AG04450 (cell line): ENCODE measurements at places on chromosomes 2 and 18. TPM values are rescaled to one million over a fixed set of nuclear protein-coding genes. Genes with fewer than 3 reads are reported as not detected.

- DNase-seq = no peak
These were observed 51.0 kb downstream of the PKDCC start for GRCh38 chr2:42098571-42099437.

DNA sequence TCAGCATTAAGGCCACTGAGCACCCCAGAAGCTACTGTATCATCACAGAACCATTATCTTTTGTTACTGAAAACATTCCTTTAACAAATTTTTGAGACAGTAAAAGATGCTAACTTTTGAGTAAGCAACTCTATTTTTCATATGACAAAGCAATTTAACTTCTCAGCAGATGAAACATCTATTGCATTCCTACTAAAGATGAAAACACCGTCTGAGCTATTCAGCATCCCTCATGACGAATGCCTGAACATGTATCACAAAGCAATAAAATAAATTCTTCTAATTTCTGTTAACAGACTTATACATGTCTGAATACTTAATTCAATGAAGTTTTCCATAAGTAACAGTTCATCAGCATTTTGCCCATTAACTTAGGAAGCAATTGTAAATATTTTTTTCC, 23.9 kb downstream of the CHN1 start:
- DNase-seq = no peak

GRCh38 chr2:206739271-206739670, 21.1 kb upstream of the DYTN start:
- no peak for DNase-seq

- DNase-seq = no peak
These were observed 107.7 kb downstream of the ICA1L start for GRCh38 chr2:202763916-202764315.

GRCh38 chr18:23405636-23406035, 47.5 kb upstream of the RIOK3 start:
- no peak for DNase-seq

DNA sequence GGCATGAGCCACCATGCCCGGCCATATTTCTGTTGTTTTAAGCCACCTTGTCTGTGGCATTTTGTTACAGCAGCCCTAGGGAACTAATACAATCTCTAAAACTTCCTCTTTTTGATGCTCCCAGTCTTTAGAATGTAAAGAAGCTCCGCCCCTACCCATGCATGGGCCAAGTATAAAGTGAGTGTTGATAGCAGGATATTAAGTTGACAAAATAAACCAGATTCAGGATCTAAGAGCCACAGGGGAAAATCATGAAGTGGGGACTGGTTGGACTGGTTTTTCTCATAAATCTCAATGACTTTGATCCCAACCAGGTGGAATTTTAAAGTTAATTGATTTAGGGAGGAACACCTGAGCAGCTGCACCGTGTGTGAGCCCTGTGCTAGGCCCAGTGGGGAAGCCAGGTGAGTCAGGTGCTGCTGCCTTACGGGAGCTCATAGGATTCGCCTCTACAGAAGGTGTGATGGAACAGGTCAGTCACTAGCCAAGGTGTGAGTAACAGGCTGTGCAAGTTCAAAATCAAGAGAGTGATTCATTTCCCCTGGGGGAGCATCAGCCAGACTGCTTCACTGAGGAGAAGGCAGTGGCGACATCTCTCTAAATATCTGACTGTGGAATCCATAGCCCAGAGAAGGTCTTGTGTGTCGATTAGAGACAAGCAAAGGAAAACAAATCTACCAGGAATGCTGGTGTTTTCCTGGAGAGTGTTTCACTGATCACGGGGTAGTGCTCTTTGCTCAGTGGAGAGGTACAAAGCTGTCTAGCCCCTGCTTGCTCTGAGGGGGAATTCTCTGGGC, 63.0 kb upstream of the MSH2 start:
- DNase-seq = no peak

GRCh38 chr18:6807515-6808257, 78.2 kb downstream of the ARHGAP28 start:
- DNase-seq = no peak

DNA sequence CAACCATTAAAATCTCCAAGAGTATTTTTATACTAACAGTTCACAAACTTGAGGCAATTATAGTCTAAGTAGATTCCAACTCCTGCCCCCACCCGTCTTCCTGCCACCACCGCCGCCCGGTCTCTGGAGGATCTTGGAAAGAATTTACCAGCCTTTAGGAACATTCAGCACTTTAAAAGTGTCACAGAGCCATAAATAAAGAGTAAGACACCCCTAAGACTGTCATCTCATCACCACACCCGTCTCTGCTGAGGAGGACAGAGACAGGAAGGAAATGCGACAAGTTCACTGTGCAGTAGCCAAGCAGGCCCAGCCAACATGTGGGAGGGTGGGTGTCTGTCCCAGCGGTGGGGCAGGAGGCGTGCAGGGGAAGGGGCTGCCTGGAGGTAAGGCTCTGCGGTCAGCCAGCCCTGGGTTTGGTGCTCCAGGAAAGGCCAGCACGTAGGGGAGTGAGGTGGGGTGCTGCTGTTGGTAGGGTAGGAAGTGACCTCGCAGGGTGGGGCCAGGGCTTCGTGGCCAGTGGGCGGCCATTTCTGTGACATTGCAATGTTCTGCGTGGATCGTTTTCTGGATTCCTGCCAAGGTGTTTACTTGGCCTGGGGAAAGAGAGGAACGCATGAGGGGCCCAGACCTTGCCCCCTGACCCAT, 111.6 kb downstream of the FAM210A start:
- DNase-seq = no peak

- no peak for DNase-seq
These were observed 116.6 kb upstream of the PELI1 start for GRCh38 chr2:64260817-64261216.

DNA sequence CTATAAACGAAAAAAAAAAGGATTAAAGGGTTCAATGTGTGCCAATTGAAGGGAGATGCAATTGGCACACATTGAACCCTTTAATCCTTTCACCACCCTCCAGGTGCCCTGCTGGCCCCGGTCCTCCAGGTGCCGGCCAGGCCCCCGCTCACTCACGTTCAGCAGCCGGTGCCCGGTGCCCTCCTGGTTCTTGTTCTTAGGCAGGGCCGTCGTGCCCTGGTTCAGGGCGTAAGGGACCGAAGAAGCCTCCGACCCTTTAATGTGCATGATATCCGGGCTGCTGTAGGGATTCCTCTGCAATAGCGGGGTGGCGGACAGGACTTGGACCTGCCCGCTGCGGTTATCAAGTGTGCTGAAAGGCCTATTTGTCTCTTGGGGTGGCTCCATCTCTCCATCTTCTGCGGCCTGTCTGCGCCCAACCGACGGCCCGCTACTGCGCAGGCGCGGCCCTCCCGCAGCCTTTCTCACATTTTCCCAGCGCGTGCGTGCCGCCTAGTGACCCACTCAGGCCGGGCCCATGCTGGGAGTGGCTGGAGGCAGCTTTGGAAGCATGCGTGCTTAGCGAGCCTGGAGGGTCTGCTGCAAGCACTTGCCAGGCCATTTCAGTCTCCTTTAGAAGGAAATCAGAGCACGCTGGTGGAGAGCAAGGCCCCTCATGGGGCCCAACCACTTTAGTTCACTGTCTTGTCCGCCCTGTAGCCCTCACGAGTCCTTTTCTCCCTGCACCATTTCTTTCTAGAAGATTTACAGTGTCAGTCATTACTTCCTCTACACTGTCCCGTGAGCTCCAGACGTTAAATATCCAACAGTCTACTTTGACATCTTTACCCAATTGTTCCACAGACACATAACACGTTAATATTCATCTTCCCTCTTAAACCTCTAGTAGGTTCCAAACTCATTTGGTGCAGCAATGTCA, 24.3 kb downstream of the TMEM237 start:
- peak; percentile 59 for DNase-seq

DNA sequence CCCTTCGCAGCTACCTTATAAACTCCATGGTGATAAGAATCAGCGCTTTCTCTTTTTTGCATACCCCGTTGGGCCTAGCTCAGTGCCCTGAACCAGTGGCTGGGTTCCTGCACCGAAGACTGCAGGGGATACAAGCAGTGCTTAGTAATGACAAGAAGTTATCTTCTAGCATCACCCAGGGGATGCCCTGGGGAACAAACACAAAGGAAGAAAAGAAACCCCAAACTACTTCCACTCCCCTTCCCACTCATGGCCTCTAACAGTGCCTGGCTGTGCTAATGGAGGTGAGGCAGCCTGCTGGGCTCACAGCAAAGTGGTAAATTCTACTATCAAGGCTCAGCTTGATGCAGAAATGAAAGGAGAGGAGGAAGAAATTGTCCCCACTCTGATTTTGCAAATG, 314.7 kb downstream of the TXNL1 start:
- no peak for DNase-seq

REG1B gene
- not detected in 2 replicates for polyA plus RNA-seq

TEKT4 gene
- polyA plus RNA-seq = not detected in 2 replicates

KCNJ13 gene
- polyA plus RNA-seq = 0.02 TPM in 1 of 2 replicates, not detected in the other

NDUFV2 gene
- polyA plus RNA-seq = 163 and 207 TPM in 2 replicates

CROCC2 gene
- polyA plus RNA-seq = not detected in 2 replicates

TRIM43 gene
- polyA plus RNA-seq = not detected in 2 replicates

CNTNAP5 gene
- polyA plus RNA-seq = not detected in 2 replicates

GRHL1 gene
- polyA plus RNA-seq = 0.55 and 0.64 TPM in 2 replicates

SLC9A2 gene
- not detected in 2 replicates for polyA plus RNA-seq
